ENCODE measurements at places on chromosomes 13 and 19.

DNA sequence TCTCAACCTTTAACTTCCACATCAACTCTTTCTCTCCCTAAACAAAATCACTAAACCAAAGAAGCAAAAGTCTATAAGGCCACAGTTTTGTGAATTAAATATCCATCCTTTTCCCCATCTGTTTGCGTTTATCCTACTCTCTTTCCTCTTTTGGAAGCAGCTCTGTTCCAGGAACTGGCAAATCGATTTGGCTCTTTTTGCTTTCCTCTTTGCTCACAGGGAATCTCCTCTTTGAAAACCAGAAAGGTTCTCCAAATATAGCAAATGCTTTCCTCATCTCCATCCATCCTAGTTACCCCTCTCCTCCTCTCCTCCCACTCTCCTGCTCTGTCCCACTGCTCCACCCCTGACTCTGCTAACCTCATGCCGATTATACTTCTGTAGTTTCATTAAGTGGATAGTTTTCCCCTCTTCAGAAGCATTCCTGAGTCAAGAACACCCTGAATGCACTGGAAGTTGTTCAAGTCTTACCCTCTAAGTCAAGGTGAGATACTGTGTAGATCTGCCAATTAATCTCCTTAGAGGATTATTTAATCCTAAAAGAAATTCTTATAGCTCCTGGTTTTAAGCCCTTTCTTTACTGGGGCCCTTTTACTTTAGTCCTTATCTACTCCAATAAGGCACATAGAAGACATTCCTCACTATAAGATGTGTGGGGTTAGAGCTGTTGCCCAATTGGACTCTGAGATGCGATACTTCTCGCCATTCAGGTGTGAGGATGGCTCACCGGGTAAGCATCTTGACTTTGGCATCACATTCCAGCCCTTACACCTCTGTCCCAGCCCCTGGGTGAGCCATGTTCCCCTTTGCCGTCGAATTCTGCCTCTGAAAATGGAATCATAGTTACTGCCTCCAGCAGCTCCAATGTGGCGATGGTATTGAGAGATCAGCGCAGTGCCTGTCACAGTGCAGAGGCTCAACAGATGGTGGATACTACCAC, 67.6 kb downstream of the COL4A2 start:
- DNase-seq: no peak

GRCh38 chr19:32676186-32676894, 692 bp downstream of the RGS9BP start:
- DNase-seq: peak; percentile 24

GRCh38 chr19:40604647-40605215, 3.6 kb downstream of the LTBP4 start:
- no peak for DNase-seq

GRCh38 chr19:12163826-12164225, 930 bp downstream of the ZNF136 start:
- no peak for DNase-seq

DNA sequence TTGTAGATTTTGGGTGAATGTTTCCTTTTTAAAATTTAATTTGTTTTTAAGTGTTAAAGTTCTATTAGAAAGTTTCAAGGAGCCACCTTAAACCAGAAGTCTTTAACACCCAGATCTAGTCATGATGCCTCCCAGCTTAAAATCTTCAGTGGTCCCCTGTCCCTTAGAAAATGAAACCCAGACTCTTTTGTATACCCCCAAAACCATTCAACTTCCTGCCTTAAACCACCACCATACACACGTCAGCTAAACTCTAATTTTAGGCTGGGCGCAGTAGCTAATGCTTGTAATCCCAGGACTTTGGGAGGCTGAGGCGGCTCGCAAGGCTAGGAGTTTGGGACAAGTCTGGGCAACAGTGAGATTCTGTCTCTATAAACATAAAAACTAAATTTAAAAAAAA, 37.9 kb downstream of the N4BP2L1 start:
- no peak for DNase-seq

Data from NCI-H2081 (cell line).